ENCODE measurements at places on chromosomes 3 and 15.

DNA sequence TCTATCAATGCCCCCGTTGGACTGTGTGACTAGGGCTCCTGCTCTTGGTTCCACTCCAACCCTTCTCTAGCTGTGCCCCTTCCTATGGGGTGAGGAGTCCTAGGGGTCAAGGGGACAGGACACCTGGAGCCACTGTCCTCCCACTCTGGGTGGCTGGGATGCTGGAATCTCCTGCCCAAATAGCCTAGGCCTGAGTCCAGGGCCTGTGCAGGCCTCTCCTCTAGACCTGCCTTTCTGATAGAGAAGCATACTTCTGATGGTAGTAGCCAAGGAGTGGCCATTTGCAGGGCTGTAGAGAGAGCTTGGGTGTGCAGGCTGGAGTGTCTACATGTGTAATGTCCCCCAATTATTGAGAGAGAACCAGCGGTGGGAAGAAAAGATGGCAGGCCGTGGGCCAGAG, 54.2 kb downstream of the ITGA11 start:
- H3K27ac ChIP-seq = no peak overlapping the region
- H3K4me3 ChIP-seq = no peak overlapping the region
- H3K27me3 ChIP-seq = no peaks in the 10 kb centered on the region

DNA sequence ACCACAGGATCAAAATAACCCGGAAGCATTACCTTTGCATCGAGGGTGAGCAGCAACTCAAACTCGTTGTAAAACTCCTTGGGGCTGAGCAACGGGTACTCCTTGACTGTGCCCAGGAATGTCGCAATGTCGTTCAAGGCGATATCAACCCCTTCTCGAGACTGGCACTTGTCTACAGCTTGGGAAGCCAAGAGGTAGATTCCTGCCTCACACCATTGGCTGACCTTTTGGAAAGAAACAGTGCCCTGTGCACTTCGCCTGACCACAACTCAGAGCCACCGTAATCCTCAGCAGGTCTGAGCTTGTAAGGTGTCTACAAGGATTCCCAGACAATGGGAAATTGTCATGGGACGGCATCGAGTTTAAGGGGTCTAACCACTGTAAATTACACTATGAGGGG, 43.9 kb downstream of the B3GNT5 start:
- no peak overlapping the region for H3K4me3 ChIP-seq
- no peak overlapping the region for H3K27ac ChIP-seq
- no peak for DNase-seq
- no peaks in the 10 kb centered on the region for H3K27me3 ChIP-seq
- H3K36me3 ChIP-seq = no peaks in the 10 kb centered on the region

DNA sequence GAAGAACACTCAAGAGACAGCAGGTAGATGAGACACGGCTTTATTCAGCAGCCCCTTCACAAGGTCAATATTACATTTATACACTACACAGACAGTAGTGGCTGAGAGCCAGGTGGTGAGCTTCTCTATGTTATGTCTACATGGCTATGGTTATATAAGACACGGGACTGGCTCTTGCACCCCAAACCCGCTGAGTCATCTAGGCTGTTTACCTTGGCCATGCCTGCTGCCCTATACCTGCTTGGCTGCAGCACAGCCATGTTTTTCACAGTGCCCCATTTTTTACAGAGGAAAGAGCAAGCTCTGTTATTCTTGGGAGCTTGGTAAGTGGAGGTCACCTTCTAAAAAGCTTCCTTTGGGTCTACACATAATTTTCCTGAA, 231.6 kb downstream of the IGSF11 start:
- H3K27ac ChIP-seq = no peak overlapping the region
- H3K27me3 ChIP-seq = no peaks in the 10 kb centered on the region
- H3K36me3 ChIP-seq = no peaks in the 10 kb centered on the region
- no peak overlapping the region for H3K4me3 ChIP-seq
- no peak for DNase-seq

GRCh38 chr3:131350506-131350905, 31.1 kb upstream of the NUDT16 start:
- no peaks in the 10 kb centered on the region for H3K4me1 ChIP-seq
- no peaks in the 10 kb centered on the region for H3K36me3 ChIP-seq
- no peak overlapping the region for H3K27ac ChIP-seq
- H3K4me3 ChIP-seq = no peak overlapping the region
- no peaks in the 10 kb centered on the region for H3K27me3 ChIP-seq
